ENCODE measurements at places on chromosomes 12 and 14. TPM values are rescaled to one million over a fixed set of nuclear protein-coding genes. Genes with fewer than 3 reads are reported as not detected.
A peak's percentile ranks its signal among the peaks of the same experiment; 100 is the strongest.

The SLCO1B1 gene
- total RNA-seq, result not detected

The RNASE2 gene
- total RNA-seq, result 1.3 TPM

The ADAMTS20 gene
- not detected for total RNA-seq

The BTG1 gene
- total RNA-seq, result 79.4 TPM

The CLEC9A gene
- not detected for total RNA-seq

The ESPL1 gene
- 0.36 TPM for total RNA-seq

The GRIP1 gene
- total RNA-seq, result 0.47 TPM

DNA sequence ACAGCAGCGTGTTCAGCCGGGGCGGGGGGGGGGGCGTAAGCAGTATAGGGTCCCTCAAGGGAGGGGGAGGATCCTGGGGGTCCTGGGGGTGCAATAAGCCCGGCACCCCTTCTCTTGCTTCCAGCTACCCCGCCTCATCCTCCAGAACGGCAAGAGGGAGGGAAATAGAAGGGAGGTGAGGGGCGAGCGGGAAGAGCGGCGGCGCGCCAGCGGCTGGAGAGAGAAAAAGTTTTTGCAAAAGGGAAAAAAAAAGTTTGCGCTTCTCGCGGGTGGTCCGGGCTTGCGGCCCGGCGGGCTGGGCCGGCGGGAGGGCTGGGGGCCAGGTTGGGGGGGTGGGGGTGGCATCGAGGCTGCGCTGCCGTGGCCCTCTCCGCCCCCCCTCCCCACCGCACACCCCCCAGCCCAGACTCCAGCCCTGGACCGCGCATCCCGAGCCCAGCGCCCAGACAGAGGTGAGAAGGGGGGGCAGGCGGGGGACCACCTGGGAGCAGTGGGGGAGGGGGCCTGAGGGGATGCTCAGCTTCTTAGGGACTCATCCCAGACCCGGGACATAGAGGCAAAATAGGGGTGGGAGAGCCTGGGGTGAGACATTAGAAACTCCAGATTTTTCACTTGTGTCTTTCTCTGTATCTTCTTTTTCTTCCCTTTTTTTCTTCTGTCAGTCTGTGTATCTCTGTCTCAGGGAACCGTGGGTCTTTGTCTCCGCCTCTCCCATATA, at the start of gene GLI1:
Gene GLI1, plus strand, starts transcription at position 36 of the 718 bp plus-strand sequence. CDS start 3,907 bp downstream, outside the sequence.
- H3K4me1 ChIP-seq, result peaks cover 44% of the 10 kb centered on the region
- no peak for DNase-seq
- H3K27ac ChIP-seq, result peak within 1 kb of the TSS; percentile 88
- H3K27me3 ChIP-seq, result peaks cover 20% of the 10 kb centered on the region
- H3K4me3 ChIP-seq, result peak within 1 kb of the TSS; percentile 80
- H3K36me3 ChIP-seq, result no peaks in the 10 kb centered on the region

DNA sequence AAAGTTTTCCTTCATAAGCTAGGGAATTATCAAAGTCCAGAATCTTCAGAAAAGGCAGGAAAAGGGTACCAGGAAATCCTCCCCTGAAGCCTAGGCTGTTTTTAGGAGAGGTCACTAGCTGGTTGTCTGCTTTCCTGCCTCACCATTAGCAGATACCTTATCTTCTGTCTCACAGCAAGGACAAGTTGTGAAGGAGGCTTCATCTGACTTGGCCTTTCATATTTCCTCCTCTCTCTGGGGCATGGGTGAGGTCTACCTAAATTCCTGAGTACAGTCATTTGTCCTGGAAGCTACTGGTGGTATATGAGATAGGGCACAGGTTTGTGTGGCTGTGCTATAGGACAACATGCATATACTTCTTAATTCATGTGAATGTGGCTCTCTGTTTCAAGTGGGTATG, 2.3 kb downstream of the FOXJ2 start:
- H3K36me3 ChIP-seq, result peaks cover under 1% of the 10 kb centered on the region
- peaks cover 84% of the 10 kb centered on the region for H3K4me1 ChIP-seq
- H3K27ac ChIP-seq, result peak overlapping the region; percentile 97
- DNase-seq, result no peak
- H3K27me3 ChIP-seq, result no peaks in the 10 kb centered on the region

DNA sequence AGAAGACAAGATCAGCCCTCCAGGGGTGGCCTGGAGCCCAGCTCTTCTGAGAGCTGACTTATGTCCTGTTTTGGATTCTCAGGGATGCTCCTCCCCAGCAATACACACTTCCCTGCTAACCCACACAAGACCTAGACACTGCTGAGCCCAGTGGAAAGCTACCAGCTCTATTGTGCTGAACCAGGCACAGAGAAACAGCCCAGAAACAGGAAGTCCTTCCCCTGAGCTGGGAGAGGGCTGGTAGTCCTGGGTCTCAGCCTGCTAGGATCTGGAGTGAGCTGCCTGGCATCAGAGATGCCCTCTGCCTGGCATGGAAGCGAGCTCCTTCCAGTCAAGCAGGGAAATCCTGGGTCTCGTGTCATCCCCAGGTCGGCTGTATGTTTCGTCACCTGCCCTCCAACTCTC, 1.2 kb upstream of the LAG3 start:
- DNase-seq, result no peak
- H3K4me3 ChIP-seq, result no peak overlapping the region
- peaks cover 45% of the 10 kb centered on the region for H3K4me1 ChIP-seq
- peaks cover 29% of the 10 kb centered on the region for H3K27me3 ChIP-seq
- H3K36me3 ChIP-seq, result peaks cover 13% of the 10 kb centered on the region
- no peak overlapping the region for H3K27ac ChIP-seq

DNA sequence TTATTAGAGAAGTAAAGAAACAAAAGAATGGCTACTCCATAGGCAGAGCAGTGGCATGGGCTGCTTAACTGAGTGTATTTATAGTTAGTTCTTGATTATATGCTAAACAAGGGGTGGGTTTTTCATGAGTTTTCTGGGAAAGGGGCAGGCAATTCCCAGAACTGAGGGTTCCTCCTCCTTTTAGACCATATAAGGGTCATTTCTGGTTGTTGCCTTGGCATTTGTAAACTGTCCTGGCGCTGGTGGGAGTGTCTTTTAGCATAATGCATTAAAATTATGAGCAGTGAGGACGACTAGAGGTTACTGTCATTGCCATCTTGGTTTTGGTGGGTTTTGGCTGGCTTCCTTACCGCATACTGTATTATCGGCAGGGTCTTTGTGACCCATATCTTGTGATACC, 40.1 kb downstream of the CCDC60 start:
- no peaks in the 10 kb centered on the region for H3K27me3 ChIP-seq
- H3K4me1 ChIP-seq, result peaks cover 71% of the 10 kb centered on the region
- no peak overlapping the region for H3K4me3 ChIP-seq
- no peaks in the 10 kb centered on the region for H3K36me3 ChIP-seq
- no peak for DNase-seq
- H3K27ac ChIP-seq, result peak overlapping the region; percentile 88

- no peak overlapping the region for H3K4me3 ChIP-seq
- H3K27me3 ChIP-seq, result no peaks in the 10 kb centered on the region
- no peak for DNase-seq
- no peaks in the 10 kb centered on the region for H3K36me3 ChIP-seq
- H3K4me1 ChIP-seq, result no peaks in the 10 kb centered on the region
Observed at GRCh38 chr14:84432676-84433075, 1097.3 kb upstream of the FLRT2 start.

DNA sequence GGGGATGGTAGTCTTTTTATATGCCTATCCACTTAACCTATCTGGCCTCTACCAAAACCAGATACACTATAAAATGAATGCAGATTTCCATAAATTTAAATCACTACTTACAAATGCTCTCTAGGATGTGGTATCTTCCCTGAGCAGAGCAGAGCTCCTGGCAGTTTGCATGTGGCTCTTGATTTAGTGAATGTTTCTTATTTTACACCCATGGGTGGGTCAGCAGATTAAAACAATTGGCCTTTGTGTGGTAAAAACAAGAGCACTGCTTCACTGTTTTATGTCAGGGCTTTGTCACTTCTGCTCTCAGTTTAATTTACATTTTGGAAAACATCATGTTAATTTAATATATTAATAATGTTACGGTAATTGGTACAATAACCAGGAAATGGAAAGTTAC, 5.5 kb downstream of the TAS2R19 start:
- no peaks in the 10 kb centered on the region for H3K4me1 ChIP-seq
- H3K36me3 ChIP-seq, result no peaks in the 10 kb centered on the region
- no peaks in the 10 kb centered on the region for H3K27me3 ChIP-seq
- no peak overlapping the region for H3K27ac ChIP-seq

DNA sequence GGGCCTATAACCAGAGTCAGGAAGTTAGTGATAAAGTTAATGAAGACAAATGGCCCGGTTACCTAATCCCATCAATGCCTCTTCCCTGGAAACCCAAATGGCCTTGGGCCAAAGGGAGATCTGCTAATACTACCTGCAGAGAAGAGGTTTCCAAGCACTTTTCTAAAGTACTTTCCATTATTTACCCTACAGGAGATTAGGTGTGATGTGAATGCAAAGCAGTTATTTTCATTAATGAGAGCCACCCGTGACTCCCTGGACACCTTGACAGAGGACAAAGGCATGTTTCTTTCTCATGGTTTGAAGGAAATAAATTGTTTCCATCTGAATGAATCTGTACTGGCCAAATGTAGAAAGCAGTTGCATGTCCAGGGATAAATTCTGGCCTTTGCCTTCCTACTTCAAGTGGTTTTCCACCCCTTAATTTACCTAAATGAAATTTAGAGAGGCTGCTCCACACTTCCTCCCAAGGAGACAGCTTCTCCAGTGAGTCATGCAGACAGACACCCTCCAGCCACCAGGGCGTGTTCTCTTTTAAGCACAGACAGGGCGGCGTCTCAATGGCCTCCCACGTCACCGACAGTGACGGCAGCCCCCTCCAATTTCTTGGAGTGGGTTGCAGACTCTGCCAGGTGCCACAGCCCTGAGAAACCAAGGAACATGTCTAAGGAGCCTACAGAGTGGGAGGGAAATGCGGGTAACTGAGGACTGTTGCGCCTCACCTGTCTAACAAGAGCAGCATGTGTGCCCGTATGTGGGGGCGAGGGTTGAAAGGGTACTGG, 43.9 kb upstream of the GNPNAT1 start:
- DNase-seq, result no peak
- H3K4me1 ChIP-seq, result no peaks in the 10 kb centered on the region
- no peak overlapping the region for H3K27ac ChIP-seq
- no peaks in the 10 kb centered on the region for H3K27me3 ChIP-seq
- no peaks in the 10 kb centered on the region for H3K36me3 ChIP-seq

DNA sequence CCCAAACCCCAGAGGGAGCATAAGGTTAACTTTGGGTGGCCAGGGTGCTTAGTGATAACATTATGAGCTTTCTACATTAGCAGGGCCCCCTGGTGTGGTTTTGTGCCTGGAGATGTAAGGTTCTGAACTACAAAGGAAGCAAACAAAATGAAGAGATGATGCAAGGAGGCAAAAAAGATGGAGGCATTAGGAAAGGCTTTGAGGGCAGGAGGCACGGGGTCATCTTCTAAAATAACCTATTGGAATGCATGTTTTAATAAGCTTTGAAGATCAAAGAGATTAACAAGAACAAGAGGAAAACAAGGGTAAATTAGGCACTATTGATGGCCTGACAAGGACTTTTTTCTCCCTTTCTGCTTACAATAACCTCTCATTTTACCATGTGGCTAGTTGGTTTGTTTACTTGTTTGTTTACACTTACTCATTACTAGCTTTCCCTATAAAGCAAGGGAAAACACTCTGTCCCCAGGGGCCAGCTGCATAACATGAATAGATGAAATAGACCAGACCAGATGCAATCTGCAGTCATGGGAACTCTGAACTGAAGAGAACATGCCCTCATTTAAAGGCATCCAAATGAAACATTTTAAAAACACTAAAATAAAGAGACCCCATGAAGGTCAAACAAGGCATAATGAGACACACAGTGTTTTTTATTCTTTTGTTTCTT, 390.3 kb downstream of the DIO2 start:
- no peaks in the 10 kb centered on the region for H3K27me3 ChIP-seq
- H3K4me3 ChIP-seq, result no peak overlapping the region
- no peaks in the 10 kb centered on the region for H3K4me1 ChIP-seq
- no peak overlapping the region for H3K27ac ChIP-seq
- no peaks in the 10 kb centered on the region for H3K36me3 ChIP-seq

DNA sequence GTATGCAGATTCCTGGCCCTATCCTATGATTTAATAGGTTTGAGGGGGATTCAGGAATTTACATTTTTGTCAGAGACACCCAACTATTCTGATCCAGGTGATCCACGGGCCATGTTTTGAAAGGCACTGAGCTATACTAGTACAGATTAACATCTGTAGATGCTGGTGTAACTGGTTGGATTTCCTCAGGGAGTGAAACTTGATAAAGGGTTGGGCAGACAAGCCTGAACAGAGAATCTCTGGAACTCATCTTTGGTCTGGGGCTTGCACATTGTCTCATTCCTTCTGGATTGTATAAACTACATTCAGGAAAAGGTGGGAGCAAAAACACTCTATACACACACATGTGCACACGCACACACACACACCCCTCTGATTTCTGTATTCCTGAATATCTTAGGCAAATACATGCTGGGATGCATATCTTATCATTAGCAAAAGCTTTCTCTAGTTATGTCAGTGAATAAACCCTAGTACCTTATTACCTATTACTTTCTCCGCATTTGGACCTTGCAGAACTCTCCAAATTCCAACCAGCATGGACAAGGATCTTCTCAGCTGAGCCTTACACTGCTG, 104.6 kb downstream of the SLC38A1 start:
- H3K27me3 ChIP-seq, result no peaks in the 10 kb centered on the region
- H3K4me1 ChIP-seq, result peaks cover 16% of the 10 kb centered on the region
- no peak overlapping the region for H3K27ac ChIP-seq

DNA sequence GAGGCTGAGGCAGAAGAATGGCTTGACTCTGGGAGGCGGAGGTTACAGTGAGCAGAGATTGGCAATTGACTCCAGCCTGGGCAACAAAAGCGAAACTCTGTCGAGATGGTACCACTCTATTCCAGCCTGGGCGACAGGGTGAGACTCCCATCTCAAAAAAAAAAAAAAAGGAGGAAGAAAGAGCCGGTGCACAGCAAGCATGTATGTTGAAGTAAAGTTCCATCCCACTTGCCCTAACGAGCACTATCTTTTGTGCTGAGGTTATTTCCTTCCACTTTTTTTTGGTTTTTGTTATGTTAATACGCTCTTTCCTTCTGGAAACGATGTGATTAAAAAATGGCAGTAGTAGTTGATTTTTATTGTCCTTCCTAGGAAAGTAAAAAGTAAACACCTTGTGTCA, 19.5 kb upstream of the GOLGA5 start:
- no peak overlapping the region for H3K4me3 ChIP-seq
- peak overlapping the region; percentile 42 for H3K27ac ChIP-seq
- no peaks in the 10 kb centered on the region for H3K27me3 ChIP-seq

GRCh38 chr12:104469523-104469922, 12.8 kb downstream of the CHST11 start:
- H3K27me3 ChIP-seq, result no peaks in the 10 kb centered on the region
- H3K4me1 ChIP-seq, result peaks cover 4% of the 10 kb centered on the region
- DNase-seq, result no peak
- no peak overlapping the region for H3K4me3 ChIP-seq
- H3K36me3 ChIP-seq, result no peaks in the 10 kb centered on the region

GRCh38 chr12:110957652-110958051, 37.3 kb upstream of the MYL2 start:
- no peak overlapping the region for H3K27ac ChIP-seq
- H3K4me3 ChIP-seq, result no peak overlapping the region
- H3K4me1 ChIP-seq, result peaks cover 1% of the 10 kb centered on the region
- H3K27me3 ChIP-seq, result peaks cover 17% of the 10 kb centered on the region
- no peak for DNase-seq
